Glomerular endothelial cell (primary cell): ENCODE measurements at places on chromosomes 11 and 22. TPM values are rescaled to one million over a fixed set of nuclear protein-coding genes. Genes with fewer than 3 reads are reported as not detected.

Gene SYCE3
- total RNA-seq = 1.7 and 2.6 TPM in 2 replicates

Gene SMC1B
- total RNA-seq = not detected in 2 replicates

Gene C11orf42
- total RNA-seq = not detected in 2 replicates

Gene PGR
- not detected in 2 replicates for total RNA-seq

Gene HEPACAM
- not detected in 2 replicates for total RNA-seq

Gene CDC42BPG
- total RNA-seq = 0.44 and 0.64 TPM in 2 replicates

Gene MMP26
- not detected in 2 replicates for total RNA-seq

Gene PTGDR2
- not detected in 2 replicates for total RNA-seq

Gene OR51B5
- total RNA-seq = not detected in 2 replicates

Gene ANGPTL5
- total RNA-seq = not detected in 2 replicates

Gene MAJIN
- total RNA-seq = 0.68 TPM in 1 of 2 replicates, not detected in the other

Gene RPS25
- total RNA-seq = 1,518 and 2,158 TPM in 2 replicates

Gene RAG2
- not detected in 2 replicates for total RNA-seq

Gene MPPED2
- not detected in 2 replicates for total RNA-seq

Gene PRR33
- not detected in 2 replicates for total RNA-seq

Gene OR8I2
- not detected in 2 replicates for total RNA-seq

Gene OR2AG2
- total RNA-seq = 0.15 and 0.18 TPM in 2 replicates

Gene CASP5
- total RNA-seq = not detected in 2 replicates

Gene TMEM184B
- total RNA-seq = 128 and 165 TPM in 2 replicates

Gene CCDC88B
- 3.2 and 3.4 TPM in 2 replicates for total RNA-seq

Gene P2RX6
- 0.18 TPM in 1 of 2 replicates, not detected in the other for total RNA-seq

Gene MMP11
- 17.9 and 21.2 TPM in 2 replicates for total RNA-seq

Gene BBOX1
- total RNA-seq = not detected in 2 replicates

Gene STT3A
- total RNA-seq = 152 and 171 TPM in 2 replicates

Gene GAB4
- not detected in 2 replicates for total RNA-seq

Gene LINC01488
- total RNA-seq = not detected in 2 replicates

Gene CHRM1
- not detected in 2 replicates for total RNA-seq

Gene LSP1
- 1.1 TPM in 1 of 2 replicates, not detected in the other for total RNA-seq

Gene NXPE2
- not detected in 2 replicates for total RNA-seq

Gene KIRREL3
- 0.78 and 0.93 TPM in 2 replicates for total RNA-seq

Gene WBP2NL
- total RNA-seq = 0.41 and 0.97 TPM in 2 replicates

Gene SIAE
- total RNA-seq = 39.5 and 53.8 TPM in 2 replicates

Gene CD3G
- not detected in 2 replicates for total RNA-seq

Gene DEFB131B
- not detected in 2 replicates for total RNA-seq

Gene PIK3IP1
- 21.9 and 26.5 TPM in 2 replicates for total RNA-seq

Gene ZNRF3
- 5.2 and 6.4 TPM in 2 replicates for total RNA-seq

Gene PKNOX2
- 0.29 and 0.76 TPM in 2 replicates for total RNA-seq

Gene OR8G1
- total RNA-seq = not detected in 2 replicates

Gene IFITM1
- 9.8 and 86.5 TPM in 2 replicates for total RNA-seq

Gene EMID1
- 2.3 and 12.0 TPM in 2 replicates for total RNA-seq
